ENCODE measurements at places on chromosomes 5 and 9.
A peak's percentile ranks its signal among the peaks of the same experiment; 100 is the strongest.

DNA sequence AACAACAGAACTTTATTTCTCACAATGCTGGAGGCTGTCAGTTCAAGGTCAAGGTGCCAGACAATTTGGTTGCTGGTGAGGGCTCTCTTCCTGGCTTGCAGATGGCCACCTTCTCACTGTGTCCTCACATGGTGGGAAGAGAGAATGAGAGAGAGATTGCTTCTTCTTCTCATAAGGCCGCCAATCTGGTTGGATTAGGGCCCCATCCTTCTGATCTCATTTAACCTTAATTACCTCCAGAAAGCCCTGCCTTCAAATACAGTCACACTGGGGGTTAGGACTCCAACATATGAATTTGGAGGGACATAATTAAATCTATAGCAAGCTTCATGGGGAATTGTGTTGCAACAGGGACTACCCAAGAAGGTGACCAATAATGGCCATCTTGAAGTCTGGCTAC, 110.2 kb downstream of the LHX2 start:
- DNase-seq = no peak

DNA sequence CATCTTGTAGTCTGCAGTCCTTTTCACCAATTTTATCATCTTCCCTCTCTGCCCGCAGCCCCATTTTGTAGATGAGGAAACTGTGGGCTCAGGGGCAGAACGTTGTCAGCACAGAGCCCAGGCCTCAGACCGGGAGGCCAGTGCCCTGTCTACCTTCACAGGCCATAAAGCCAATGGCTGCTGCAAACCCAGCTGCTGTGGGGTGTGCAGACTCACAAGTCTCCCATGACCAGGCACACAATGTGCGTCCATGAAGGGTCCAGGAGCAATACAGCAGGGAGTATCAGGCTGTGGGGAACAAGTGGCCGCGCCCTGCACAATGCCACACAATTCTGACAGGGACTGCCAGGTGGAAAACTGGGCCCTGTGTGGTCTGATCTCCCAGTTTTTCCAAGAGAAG, 71.0 kb downstream of the COL23A1 start:
- DNase-seq = no peak

- DNase-seq = no peak
These were observed 120.6 kb downstream of the FOCAD start for GRCh38 chr9:20804489-20805250.

DNA sequence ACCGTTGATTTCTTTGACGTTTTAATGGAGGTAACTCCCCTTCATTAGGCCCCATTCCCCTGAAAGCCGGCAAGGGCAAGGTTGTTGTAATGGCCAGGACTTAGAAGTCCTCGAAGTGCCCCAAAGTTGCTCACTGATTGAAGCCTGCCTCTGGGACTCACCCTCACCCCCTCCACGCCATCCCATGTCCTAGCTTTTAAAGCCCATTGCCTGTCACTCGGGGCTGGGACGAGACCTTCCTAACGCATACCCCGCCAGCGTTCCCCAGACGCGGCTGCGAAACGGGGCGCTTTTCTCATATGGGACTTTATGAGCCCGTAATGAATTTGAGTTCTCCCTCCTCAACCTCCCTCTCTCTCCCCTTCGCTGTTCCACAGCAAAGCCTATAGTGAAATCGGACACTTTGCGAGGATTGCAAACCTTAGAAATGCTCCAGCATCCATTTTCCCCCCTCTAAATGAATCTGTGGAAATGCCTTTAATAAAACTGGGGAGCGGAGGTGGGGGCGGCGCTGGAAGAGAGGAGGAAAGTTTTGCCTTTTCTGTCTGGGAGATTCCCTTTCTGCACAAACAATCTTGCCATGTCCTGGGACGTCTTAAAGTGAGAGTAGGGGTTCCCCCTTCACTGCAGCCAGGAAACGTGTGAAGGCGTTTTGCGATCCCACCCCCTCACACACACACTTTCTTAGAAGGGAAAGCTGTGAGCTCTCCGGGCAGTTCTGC, 1.5 kb downstream of the PAPPA start:
- DNase-seq = peak; percentile 21

- DNase-seq = no peak
These were observed 58.7 kb upstream of the TMED7 start for GRCh38 chr5:115684513-115685037.

GRCh38 chr5:107950776-107951175, 280.0 kb upstream of the EFNA5 start:
- DNase-seq = no peak

DNA sequence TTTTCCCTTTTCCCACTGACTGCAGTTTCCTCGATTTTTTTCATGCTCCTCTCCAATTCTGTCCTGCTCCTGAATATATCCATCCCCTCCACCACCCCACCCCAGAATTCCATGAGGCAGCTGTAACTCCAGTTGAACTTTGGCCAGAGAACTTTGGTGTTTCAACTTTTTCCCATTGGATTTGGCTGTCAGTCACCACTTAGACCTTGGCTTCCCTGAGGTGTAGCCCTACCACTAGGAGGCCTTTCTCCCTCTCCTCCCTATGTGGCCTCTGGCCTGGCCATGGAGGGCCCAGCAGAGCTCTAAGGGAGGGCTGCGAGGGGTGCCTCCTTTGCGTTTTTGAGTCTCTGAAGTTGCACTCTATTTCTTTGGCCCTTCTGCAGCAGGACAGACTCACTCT, 261.3 kb downstream of the PIK3R1 start:
- DNase-seq = no peak

GRCh38 chr9:131033269-131034224, 24.6 kb downstream of the LAMC3 start:
- DNase-seq = no peak

DNA sequence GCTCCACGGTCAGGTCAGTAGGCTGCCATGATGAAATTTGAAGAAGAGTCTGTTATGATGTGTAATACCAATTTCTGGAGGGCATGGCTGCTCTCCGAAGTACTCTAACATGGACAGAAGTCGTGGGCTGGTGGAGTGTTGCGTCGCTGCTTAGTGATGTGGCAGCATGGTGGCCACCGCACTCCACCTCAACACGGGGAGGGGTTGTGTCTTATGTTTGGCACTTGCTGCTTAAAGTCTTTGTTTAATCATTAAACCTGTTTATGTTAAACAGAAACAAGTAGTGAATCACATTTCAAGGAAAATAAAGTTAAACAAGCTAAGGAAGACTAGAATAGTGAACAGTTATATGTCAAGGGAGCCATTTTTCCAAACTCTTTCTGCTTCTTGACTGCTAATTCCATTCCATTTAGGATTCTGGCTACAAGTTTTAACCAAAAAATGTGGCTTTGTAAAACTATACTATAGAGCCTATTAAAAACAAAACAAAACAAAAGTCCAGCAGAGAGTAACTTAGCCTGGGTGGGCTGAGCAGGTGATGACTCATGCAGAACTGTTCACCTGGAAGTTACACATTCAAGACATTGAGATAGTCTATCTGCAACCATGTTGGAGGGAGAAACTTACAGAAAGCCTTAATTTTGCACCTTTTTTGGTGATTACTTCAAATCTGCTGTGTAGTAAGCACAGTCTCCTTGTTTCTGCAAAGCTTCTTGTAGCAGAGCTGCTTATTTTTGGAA, 9.5 kb downstream of the HABP4 start:
- no peak for DNase-seq

- no peak for DNase-seq
These were observed 31.0 kb downstream of the C9orf40 start for GRCh38 chr9:74921737-74922136.

GRCh38 chr5:180909782-180910181, 10.8 kb downstream of the BTNL8 start:
- no peak for DNase-seq

- peak; percentile 41 for DNase-seq
These were observed 86.9 kb downstream of the GNAQ start for GRCh38 chr9:77944556-77945243.

GRCh38 chr9:138007918-138008841, 130.6 kb downstream of the CACNA1B start:
- no peak for DNase-seq

GRCh38 chr5:90111364-90112032, 298.1 kb downstream of the CETN3 start:
- DNase-seq = no peak

DNA sequence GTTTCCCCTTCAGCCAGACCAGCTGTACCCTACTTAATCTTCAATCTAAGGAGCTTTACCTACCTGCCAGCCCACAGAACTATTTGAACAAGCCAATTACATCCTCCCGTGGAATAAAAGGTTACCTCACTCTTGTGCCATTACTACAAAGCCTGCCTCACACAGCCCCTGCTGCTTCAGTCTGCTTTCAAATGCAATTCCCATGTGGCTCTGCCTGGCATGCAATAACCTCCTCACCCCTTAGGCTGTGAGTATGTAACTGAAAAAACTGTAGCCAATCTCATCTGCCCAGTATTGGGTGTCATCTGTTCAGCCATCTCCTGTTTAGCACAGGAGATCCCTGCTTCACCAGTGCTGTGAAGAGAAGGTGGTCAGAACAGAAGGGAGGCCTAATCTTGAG, 6.1 kb upstream of the GCNT1 start:
- no peak for DNase-seq

DNA sequence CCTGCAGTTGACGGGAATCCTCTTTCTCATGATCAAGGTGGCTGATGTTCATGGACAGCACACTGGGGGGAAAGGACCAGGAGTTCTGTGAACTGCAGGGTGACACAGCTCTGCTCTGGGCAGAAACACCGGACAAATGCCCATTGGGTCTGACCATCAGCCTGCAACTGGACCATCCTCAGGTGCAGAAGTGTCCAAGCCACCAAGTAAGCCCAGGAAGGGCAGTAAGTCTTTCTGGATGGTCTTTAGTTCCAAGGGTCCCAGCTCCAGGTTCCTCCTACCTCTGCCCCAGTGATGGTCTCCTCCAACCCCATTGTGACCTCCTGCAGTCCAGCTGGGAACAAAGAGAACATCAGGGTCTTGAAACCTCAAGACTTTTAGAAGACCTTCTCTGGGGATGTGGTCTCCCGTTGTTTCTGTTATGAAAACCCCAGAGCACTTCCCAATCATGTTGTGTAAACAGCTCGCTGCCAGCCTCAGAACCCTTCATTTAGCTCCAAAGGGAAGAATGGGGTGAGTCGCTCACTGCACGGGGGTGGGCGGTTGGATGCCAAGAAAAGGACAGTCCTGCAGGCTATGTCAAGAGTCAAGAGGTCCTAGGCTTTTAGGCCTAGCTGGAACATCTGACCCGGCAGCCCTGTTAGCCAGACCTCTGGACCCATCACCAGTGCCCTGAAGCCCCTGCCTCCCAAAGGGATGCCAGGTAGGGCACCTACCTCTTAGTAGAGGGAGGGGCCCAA, 41.8 kb upstream of the TCF7 start:
- DNase-seq = no peak

GRCh38 chr9:113543296-113543981, 79.9 kb downstream of the RGS3 start:
- DNase-seq = no peak

GRCh38 chr9:9998491-9999287, 614.1 kb downstream of the PTPRD start:
- peak; percentile 59 for DNase-seq

DNA sequence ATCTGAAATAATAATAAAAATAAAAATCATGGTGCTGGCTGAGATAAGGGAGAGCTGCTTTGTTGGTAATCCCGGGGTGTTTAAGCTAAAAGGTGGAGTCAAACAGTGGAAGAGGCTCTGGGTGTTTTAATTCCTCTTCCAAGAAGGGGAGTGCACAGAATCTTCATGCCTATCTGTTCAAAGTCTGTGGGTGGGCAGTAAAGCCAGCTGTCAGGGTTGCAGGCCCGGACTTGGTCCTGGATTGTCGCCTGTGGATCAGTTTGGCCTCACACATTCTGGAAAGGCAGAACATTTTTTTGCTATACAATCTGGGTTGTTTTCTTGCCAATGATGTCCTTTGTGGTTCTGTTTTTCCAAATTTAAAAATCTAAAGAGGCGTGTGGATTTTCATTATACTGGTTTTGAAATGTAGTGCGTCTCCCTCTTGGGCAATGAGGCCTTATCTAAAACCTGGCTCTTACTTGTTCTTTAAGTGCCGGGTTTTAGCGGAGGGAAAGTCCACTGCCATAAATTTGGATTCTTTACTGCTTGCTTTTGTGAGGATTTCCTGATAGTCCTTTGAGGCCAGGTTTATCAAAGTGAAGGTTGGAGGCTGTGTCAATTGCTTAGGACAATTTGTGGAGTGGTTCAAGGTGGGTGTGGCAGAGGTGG, 5.8 kb downstream of the ANKDD1B start:
- peak; percentile 15 for DNase-seq

GRCh38 chr5:146521403-146522106, 5.6 kb upstream of the GPR151 start:
- DNase-seq = no peak

- peak; percentile 19 for DNase-seq
These were observed 9.1 kb upstream of the DNAJC25 start for GRCh38 chr9:111621895-111622480.

DNA sequence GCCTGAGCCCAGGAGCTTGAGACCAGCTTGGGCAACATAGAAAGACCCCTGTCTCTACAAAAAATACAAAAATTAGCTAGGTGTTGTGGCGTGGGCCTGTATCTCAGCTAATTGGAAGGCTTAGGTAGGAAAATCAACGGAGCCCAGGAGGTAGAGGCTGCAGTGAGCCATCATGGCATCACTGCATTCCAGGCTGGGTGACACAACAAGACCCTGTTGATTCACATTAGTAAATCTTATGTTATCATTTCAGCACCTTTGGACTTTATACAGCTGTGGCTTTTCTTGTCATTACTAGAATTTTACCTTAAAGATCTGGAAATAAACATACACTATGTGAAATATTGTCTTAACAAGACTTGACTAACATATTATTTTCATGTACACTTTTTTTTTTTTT, 185.0 kb downstream of the ZNF608 start:
- DNase-seq = no peak

Measured in neural progenitor cell (in vitro differentiated cells).